Activated T-helper 2 cell treated with anti-CD3 and anti-CD28 coated beads, Interferon-gamma antibody, Interleukin-2, Interleukin-4, amounts not matched to agents 10 μg/mL and 5 μg/mL and 100 μg/mL, durations not matched to agents 14 hours and 24 hours and 36 hours (primary cell): ENCODE measurements at places on chromosomes 6 and 20. TPM values are rescaled to one million over a fixed set of nuclear protein-coding genes. Genes with fewer than 3 reads are reported as not detected.

GRCh38 chr6:1372690-1373089 is 16.7 kb upstream of the FOXF2 start:
- no peak overlapping the region for H3K4me3 ChIP-seq
- no peak for DNase-seq
- no peak overlapping the region for H3K27ac ChIP-seq
- H3K4me1 ChIP-seq, result no peaks in the 10 kb centered on the region

DNA sequence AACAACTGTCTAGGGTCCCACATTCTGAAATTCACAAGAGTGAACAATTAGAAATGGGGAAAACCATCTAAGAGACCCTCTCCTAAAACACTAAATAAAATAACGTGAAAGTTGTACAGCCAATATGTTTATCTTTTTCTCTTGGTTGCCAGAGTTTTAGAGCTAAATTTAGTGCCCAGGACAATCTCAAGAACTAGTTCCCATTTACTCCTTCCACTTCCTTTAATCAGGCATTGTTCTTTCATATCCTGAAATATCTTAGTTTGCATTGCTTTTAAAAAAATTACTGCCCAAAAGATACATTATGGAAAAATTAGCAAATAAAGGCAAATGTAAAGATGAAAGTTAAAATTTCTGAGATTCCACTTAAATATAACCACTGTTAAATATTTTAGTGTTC is 33.1 kb upstream of the UBR2 start:
- H3K27me3 ChIP-seq, result peaks cover 7% of the 10 kb centered on the region
- H3K27ac ChIP-seq, result no peak overlapping the region
- no peak for DNase-seq
- no peaks in the 10 kb centered on the region for H3K36me3 ChIP-seq
- H3K4me1 ChIP-seq, result no peaks in the 10 kb centered on the region

DNA sequence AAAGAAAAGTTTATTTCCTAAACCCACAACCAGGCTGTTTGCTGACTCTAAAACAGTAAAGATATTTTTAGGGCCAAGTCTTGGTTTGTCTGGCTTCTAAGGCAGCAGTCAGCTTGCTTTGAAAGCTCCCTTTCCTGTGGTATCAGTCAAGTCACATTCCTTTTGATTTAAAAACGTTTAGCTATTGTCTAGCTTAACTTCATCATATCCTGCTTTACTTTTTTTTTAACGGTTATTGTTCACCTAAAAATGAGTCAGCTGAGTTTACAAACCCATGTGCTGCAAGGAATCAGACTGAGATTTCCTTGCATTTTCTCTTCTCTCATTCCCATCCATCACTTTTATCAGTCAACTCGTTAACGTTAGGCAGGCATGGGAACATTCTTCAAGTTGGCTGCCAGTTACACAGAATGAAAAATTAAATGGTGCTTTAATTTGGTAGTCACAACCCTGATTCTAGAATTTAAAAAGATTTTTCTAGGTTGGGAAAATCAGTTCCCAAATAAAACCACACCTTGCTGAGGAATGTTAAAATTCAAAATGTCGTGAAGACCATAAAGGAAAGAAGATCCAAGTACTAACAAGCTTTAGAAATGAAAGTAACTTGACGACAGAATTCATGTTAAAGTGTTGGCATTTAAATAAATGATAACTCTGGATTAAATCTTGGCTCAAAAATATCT is 45.9 kb downstream of the ELOVL5 start:
- H3K4me3 ChIP-seq, result peak overlapping the region; percentile 60
- H3K27ac ChIP-seq, result peak overlapping the region; percentile 69
- H3K4me1 ChIP-seq, result peaks cover 75% of the 10 kb centered on the region
- peaks cover 14% of the 10 kb centered on the region for H3K36me3 ChIP-seq
- no peak for DNase-seq
- no peaks in the 10 kb centered on the region for H3K27me3 ChIP-seq

GRCh38 chr6:18028332-18028731 is 40.9 kb upstream of the KIF13A start:
- H3K27me3 ChIP-seq, result peaks cover 5% of the 10 kb centered on the region
- H3K4me3 ChIP-seq, result no peak overlapping the region
- no peak overlapping the region for H3K27ac ChIP-seq
- no peak for DNase-seq

GRCh38 chr6:34816635-34817301 is 24.9 kb downstream of the BLTP3A start:
- H3K27me3 ChIP-seq, result no peaks in the 10 kb centered on the region
- H3K4me3 ChIP-seq, result no peak overlapping the region
- no peak overlapping the region for H3K27ac ChIP-seq
- H3K36me3 ChIP-seq, result no peaks in the 10 kb centered on the region
- peaks cover 8% of the 10 kb centered on the region for H3K4me1 ChIP-seq
- DNase-seq, result no peak

- H3K4me3 ChIP-seq, result no peak overlapping the region
- H3K27ac ChIP-seq, result no peak overlapping the region
- peaks cover 54% of the 10 kb centered on the region for H3K36me3 ChIP-seq
- no peak for DNase-seq
- H3K4me1 ChIP-seq, result peaks cover 25% of the 10 kb centered on the region
- no peaks in the 10 kb centered on the region for H3K27me3 ChIP-seq
Measured at GRCh38 chr6:7121700-7122241, 14.0 kb downstream of the RREB1 start.

GRCh38 chr20:37396416-37397075 is 50.6 kb downstream of the SRC start:
- H3K36me3 ChIP-seq, result no peaks in the 10 kb centered on the region
- DNase-seq, result no peak
- no peak overlapping the region for H3K4me3 ChIP-seq
- no peak overlapping the region for H3K27ac ChIP-seq
- H3K4me1 ChIP-seq, result no peaks in the 10 kb centered on the region
- no peaks in the 10 kb centered on the region for H3K27me3 ChIP-seq

DNA sequence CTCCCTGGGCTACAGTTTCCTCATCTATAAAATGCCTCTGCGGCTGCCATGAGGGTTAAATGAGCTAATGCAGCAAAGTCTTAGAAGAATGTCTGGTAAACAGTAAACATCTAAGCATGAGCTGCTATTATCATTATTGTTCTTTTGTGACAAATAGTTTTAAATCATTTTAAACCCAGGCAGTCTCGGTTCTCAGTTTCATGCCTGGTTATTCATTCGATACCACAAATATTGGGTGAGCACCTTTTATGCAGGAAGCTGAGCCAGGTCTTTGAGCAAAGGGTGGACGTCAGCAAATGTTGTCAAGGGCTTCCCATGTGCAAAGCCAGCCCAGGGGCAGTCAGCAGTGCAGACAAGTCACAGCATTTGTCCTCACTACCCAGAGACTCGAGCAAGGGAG is 128.7 kb downstream of the NFATC2 start:
- H3K4me1 ChIP-seq, result peaks cover 51% of the 10 kb centered on the region
- no peaks in the 10 kb centered on the region for H3K27me3 ChIP-seq
- H3K4me3 ChIP-seq, result no peak overlapping the region
- peaks cover 69% of the 10 kb centered on the region for H3K36me3 ChIP-seq
- DNase-seq, result no peak

- DNase-seq, result no peak
- peaks cover 9% of the 10 kb centered on the region for H3K36me3 ChIP-seq
- no peak overlapping the region for H3K27ac ChIP-seq
- no peak overlapping the region for H3K4me3 ChIP-seq
- H3K27me3 ChIP-seq, result no peaks in the 10 kb centered on the region
Measured at GRCh38 chr20:36528875-36529417, 12.4 kb upstream of the MYL9 start.

GRCh38 chr6:8054276-8054675 is 9.9 kb downstream of the BLOC1S5 start:
- no peaks in the 10 kb centered on the region for H3K27me3 ChIP-seq
- H3K4me3 ChIP-seq, result no peak overlapping the region
- no peak for DNase-seq

DNA sequence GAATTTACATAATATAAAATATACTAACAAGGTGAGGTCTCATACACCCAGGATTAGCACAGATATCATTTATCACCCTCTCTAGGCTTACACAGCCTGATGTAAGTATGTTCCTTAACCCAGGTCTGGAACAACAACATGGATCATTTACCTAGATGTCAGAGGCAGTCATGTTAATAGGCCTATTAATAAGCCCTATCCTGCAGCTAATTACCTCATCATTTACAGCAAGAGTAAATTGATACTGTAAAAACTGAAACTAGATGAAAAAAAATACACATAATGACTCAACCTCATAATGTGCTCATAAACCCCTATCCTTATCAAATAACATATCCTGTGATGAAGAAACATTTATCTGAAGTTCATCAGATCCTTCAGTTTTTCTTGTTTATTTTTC is 334.3 kb upstream of the MANEA start:
- no peak overlapping the region for H3K4me3 ChIP-seq
- no peaks in the 10 kb centered on the region for H3K4me1 ChIP-seq
- H3K27me3 ChIP-seq, result no peaks in the 10 kb centered on the region
- no peak for DNase-seq
- no peak overlapping the region for H3K27ac ChIP-seq

- H3K4me3 ChIP-seq, result no peak overlapping the region
- peaks cover 12% of the 10 kb centered on the region for H3K4me1 ChIP-seq
- peaks cover 59% of the 10 kb centered on the region for H3K27me3 ChIP-seq
- peaks cover 4% of the 10 kb centered on the region for H3K36me3 ChIP-seq
- no peak for DNase-seq
- no peak overlapping the region for H3K27ac ChIP-seq
Measured at GRCh38 chr6:150228072-150228733, 85.4 kb downstream of the PPP1R14C start.

DNA sequence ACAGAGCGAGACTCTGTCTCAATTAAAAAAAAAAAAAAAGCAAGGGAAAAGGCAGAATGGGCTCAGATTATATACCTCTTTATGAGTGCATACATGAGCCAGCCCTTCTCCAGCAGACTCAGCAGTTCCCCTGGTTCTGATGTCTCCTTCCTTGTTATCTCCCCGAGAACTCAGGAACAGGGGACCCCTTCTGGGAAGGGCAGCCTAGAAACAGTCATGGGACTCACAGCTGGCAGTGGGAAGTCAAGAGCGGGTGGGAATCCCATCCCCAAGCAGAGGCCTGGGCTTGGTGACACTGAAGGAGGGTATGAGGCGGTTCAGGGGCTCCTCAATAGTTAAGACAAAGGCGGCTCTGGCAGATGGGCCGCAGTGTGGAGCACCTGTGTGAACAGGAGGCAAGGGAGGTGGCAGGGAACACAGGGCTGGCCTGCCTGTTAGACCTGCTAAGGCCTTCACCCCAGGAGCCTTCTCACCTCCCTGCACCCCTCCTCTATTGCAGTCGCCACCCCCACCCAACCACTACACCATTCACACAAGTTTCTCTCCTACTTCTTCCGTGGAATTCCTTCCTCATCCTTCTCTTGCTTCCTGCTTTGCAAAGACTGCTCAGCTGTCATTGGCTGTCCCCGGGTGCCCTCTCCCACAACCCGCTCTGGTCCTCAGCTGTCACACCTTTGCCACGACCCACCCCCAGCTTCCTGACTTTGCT is 29.7 kb upstream of the MDFI start:
- DNase-seq, result no peak
- no peak overlapping the region for H3K4me3 ChIP-seq
- no peaks in the 10 kb centered on the region for H3K36me3 ChIP-seq
- H3K4me1 ChIP-seq, result no peaks in the 10 kb centered on the region
- H3K27ac ChIP-seq, result no peak overlapping the region

DNA sequence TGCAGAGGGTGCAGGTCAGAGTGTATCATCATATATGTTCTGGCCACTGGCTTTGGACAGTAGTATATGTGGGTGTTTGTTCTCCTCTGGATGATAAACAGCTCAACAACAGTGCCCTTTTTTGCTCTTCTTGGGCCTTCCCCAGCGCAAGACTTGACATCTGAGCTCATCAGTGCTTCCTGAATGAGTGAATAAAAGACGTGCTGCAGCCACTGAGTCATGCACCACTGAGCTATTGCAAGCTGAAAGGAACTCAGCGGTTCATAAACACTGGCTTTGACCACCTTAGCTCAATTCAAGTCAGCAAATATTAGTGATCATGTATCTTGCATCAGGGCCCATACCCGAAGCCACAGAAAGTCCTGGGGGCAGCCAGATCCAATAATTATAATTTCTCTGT is 105.3 kb upstream of the KCNG1 start:
- no peak overlapping the region for H3K27ac ChIP-seq
- no peak for DNase-seq
- no peak overlapping the region for H3K4me3 ChIP-seq
- H3K36me3 ChIP-seq, result no peaks in the 10 kb centered on the region

DNA sequence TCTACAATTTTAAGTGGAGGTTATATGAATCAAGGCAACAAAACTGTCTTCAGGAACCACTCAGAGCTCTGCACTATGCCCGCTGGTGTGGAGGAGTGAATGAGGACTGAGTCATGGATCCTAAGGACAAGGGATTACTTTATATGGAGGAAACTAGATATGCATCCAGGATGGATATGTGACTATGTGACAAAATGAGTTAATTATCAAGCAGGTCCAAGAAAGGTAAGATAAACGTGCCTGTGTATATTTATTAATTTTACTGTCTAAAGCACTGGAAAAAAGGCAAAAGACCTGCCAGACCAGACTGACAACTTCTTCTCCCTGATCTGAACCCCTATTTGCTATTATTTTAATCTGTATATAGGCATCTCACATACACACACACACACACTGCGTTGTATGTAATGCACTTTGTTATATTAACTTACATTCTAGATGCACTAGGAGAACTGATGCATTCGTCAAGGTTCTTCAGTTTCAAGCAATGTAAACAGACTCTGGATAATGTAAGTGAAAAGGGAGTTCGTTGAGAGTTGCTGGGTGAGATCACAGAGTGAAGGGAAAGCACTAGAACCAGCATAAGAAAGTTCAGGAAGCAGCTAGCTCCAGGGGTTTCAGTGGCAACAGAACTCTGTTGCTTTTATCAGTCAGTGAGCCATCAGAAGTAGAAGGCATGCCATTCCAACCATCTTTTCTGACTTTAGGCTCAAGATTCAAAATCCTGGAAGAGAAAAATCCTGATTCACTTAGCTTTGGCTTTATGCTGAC is 26.4 kb upstream of the ADGRG6 start:
- H3K27ac ChIP-seq, result no peak overlapping the region
- H3K27me3 ChIP-seq, result peaks cover 2% of the 10 kb centered on the region
- H3K36me3 ChIP-seq, result no peaks in the 10 kb centered on the region
- no peak for DNase-seq
- no peaks in the 10 kb centered on the region for H3K4me1 ChIP-seq

GRCh38 chr6:134287859-134288537 is 29.9 kb downstream of the SGK1 start:
- no peaks in the 10 kb centered on the region for H3K27me3 ChIP-seq
- H3K27ac ChIP-seq, result peak overlapping the region; percentile 96
- no peak for DNase-seq
- H3K4me1 ChIP-seq, result peaks cover 32% of the 10 kb centered on the region
- H3K4me3 ChIP-seq, result peak overlapping the region; percentile 35

TSPYL4 gene
- total RNA-seq, result 17.5 and 18.0 TPM in 2 replicates

MYH7B gene
- 0.30 and 0.34 TPM in 2 replicates for total RNA-seq

NFATC2 gene
- total RNA-seq, result 67.1 and 68.0 TPM in 2 replicates

SNAP91 gene
- total RNA-seq, result not detected in 2 replicates

GPX5 gene
- not detected in 2 replicates for total RNA-seq

LRRN4 gene
- total RNA-seq, result 0.11 TPM in 1 of 2 replicates, not detected in the other

FBXO5 gene
- 31.4 and 34.6 TPM in 2 replicates for total RNA-seq

PPIL6 gene
- total RNA-seq, result 0.32 TPM in 1 of 2 replicates, not detected in the other

PRSS35 gene
- not detected in 2 replicates for total RNA-seq
